ENCODE measurements at places on chromosomes 7 and 10.

DNA sequence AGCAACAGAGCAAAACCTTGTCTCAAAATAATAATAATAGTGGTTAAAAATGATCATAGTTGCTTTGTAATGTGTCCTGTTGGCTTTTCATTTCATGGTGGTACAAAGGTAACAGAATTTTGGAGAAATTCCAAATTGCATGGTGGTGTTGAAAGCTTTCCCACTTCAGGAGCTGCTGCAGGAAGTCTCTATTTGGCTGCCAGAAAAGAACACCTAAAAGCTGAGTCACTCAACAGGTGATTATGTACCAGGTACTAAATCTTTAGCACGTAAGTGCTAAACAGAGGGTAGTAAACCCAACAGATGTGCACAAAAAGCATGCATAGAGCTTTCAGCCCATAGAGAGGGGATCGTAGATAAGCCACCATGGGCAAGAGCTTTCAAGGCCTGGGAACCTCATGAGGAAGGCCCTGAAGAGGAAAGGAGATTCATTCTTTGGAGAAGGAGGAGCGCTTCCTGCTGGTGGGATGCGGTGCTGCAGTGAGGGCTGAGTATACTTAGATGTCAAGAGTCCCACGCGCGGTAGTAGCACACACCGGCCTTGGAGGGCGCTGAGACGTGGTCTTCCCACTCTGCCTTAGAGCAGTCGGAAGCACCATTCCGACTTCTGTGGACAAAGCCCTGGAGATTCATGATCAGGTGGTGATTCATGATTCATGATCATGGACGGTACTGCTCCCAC, 118.7 kb downstream of the RALA start:
- DNase-seq: peak; percentile 9

DNA sequence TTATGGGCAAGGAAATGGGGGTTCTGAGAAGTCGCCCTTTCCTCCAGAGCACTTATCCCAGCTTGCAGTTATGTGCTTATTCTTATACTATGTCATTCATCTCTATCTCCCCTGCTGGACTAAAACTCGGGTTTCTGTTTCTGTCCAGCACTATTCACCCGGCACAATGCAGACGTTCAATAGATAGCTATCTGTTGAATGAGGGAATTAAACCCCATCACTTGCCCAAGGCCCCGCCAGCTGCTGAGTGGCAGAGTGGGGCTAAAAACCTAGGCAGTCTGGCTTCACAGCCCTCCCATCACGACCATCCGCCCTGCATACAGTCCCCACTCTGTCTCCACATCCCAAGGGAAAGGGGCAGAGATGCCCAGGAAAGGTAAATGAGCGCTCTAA, 5.4 kb downstream of the SLIT1 start:
- no peak for DNase-seq

- DNase-seq: no peak
Measured at GRCh38 chr7:14687777-14688176, 214.8 kb downstream of the DGKB start.

GRCh38 chr10:101139421-101139911, 8.4 kb downstream of the TLX1 start:
- no peak for DNase-seq

DNA sequence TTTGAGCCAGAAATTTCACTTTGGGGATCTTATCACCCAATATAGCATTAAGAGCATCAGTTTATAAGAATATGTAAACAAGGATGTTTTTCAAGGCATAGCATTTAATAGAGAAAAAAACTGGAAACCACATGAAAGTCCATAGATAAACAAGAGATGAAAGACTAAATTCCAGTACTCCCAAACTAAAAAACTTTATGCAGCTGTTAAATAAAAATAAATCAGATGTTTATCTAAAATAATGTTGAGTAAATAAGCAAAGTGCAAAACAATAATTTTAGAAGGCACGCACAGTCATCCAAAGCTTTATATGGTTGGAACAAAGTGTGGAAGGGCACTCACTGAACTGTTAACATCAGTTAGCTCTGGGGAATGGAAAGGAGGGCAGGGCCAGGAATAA, 21.0 kb downstream of the RNLS start:
- no peak for DNase-seq

DNA sequence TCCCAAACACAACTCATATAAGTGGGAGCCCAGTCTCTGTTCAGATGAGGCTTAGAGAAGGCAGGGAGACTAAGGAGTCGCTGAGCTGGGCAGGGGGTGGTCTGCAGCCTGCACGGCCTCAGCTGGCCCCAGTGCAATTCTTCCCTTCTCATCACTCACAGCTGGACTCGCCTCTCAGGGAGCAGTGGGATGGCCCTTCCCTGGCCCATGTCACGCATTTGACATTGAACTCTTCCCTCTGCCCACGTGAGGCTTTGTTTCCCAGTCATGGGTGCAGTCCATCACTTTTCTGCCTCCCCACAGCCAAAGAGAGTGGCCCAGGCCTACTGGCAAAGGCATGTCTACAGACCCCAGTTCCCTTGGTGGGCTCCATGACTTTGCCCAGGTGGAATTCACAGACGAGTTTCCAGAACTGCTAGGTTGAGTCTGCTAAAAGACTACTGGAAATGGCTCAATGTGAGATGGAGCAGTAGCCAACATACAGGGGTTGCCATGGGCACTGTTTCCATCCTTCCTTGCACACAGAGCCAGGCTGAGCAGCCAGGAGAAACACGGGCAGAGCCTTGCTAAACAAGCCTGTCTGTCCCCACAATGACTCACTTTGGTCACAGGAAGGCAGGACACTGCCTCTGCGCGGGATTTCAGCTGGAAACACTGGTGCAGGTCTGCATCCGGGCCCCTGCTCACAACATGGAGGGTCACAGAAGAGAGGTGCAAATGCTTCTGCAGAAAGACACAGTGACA, 90.1 kb downstream of the OAT start:
- DNase-seq: no peak

DNA sequence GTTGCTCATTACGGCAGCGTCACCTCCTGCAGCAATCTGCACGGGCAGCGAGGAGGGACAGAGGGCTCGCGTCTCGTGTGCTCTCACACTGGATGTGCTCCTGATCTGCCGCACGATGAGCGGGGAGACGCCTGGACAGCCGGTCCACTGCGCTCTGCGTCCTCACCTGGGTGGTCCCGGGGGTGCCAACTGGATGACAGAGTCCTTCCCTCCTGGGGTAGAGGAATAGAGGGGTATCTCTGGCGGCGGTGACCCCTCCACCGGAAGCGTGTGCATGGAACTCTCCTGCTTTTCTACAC, 3.4 kb downstream of the FAM20C start:
- DNase-seq: no peak

GRCh38 chr7:55110993-55111361, 92.2 kb downstream of the EGFR start:
- no peak for DNase-seq
